Activated naive CD8-positive, alpha-beta T cell treated with anti-CD3 and anti-CD28 coated beads for 36 hours (primary cell): ENCODE measurements at places on chromosomes 1 and 21. TPM values are rescaled to one million over a fixed set of nuclear protein-coding genes. Genes with fewer than 3 reads are reported as not detected.

HJV gene
- total RNA-seq, result not detected

KCNJ9 gene
- total RNA-seq, result not detected

SAMD11 gene
- not detected for total RNA-seq

PALMD gene
- not detected for total RNA-seq
